B cell (primary cell): ENCODE measurements at places on chromosomes 5 and 9. TPM values are rescaled to one million over a fixed set of nuclear protein-coding genes. Genes with fewer than 3 reads are reported as not detected.
A peak's percentile ranks its signal among the peaks of the same experiment; 100 is the strongest.

Gene TTC16
- not detected in 2 replicates for total RNA-seq

Gene LTC4S
- total RNA-seq = 3.7 and 3.8 TPM in 2 replicates

Gene PGM5
- total RNA-seq = not detected in 2 replicates

Gene DNAJC25
- total RNA-seq = 3.8 and 4.1 TPM in 2 replicates

Gene SELENOP
- 0.12 TPM in 1 of 2 replicates, not detected in the other for total RNA-seq

Gene HAVCR1
- total RNA-seq = 0.22 TPM in 1 of 2 replicates, not detected in the other

Gene MYMK
- not detected in 2 replicates for total RNA-seq

Gene GARIN3
- total RNA-seq = not detected in 2 replicates

Gene HTR4
- not detected in 2 replicates for total RNA-seq

Gene WNT8A
- total RNA-seq = not detected in 2 replicates

DNA sequence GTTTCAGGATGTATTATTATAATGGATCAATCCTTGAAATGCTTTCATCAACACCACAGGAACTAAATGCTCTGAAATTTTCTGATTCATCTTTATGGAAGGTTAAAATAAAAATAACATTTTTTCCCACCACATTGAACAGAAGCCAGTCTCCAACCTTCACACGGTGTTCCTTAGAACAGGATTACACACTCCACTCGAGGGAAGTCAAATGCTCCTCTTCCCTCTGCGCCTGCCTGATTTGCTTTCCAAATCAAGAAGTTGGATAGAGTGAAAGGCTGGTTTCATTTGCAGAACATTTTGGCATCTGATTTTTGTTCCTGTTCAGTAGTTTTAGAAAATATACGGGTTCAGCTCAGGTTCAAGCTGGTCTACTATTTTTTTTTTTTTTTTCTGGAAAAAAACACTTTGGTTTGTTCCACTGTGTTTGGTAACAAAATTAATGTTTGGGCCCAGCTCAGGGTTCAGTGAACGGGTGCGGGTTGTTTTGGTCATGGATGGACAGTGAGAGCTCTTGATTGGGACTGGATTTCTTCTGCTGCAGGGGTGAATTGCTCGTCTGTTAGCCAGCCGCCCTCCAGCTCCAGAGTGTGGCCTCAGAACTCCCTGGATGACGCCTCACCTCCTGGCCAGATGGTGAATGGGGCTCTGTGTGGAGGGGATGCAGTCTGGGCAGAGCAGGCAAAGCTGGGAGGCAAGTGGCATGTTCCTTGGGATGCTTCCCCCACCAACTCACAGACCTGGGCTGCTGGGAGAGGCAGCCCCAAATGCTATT is 82.4 kb upstream of the STC2 start:
- DNase-seq = no peak

- no peak for DNase-seq
Observed at GRCh38 chr9:32723789-32724325, 59.5 kb upstream of the TMEM215 start.

GRCh38 chr5:585556-585955 is 26.6 kb upstream of the CEP72 start:
- no peak for DNase-seq

DNA sequence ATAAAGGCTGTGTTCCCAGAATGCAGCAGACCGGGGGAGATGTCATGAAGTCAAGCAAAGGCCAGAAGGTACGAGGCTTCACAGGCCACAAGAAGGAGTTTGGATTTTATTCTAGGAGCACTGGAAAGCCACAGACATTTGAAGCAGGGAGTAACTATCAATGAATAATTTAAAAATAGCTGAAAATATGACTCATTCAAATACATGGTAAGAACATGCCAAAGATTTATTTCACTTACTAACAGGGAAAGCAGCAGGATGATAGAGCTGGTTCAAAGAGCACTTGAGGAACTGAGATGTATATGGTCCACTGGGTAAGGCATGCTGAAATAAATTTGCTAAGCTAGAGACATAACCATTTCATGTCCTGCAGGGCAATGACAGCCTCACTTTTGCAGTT is 53.2 kb downstream of the MSX2 start:
- DNase-seq = no peak

- DNase-seq = no peak
Observed at GRCh38 chr5:149161026-149161687, 19.9 kb downstream of the ABLIM3 start.

- DNase-seq = no peak
Observed at GRCh38 chr9:130382636-130383349, 62.0 kb upstream of the ASS1 start.

DNA sequence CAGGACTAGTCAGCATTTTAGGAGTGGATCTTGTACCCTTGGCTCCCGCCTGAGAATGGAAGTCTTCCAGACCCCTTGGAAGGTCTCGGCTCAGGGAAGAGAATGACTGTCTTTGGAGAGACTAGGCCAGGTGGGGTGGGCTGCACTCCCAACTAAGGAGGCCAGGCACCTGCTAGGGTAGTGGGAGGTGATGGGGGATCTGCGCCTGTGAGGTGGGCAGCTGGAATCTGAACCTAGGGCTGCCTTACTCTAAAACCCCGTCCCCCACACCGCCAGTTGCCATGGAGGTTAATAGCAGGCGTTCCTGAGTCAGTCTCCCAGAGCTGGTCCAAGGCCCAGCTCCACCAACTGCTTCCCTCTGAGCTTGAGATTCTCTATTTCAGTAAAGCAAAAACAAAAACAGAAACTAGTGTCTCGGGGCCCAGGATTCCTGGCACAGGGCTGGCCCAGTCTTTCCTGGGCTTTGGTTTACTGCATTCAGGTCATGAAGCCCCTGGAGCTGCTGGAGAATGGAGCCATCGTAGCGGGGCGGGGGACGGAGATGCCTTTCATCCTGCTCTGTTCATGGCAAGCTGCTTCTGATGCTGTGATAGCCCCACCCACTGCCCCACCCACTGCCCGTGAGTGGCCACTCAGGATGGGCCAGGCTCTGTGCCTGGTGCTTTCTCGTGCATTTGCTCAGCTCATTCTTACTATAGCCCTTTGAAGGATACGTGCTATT is 57.5 kb downstream of the DAB2IP start:
- DNase-seq = no peak

- no peak for DNase-seq
Observed at GRCh38 chr5:109880907-109881685, 191.4 kb downstream of the MAN2A1 start.

- no peak for DNase-seq
Observed at GRCh38 chr5:117379521-117379920, 804.9 kb upstream of the SEMA6A start.

GRCh38 chr5:55218967-55219366 is 8.1 kb downstream of the MCIDAS start:
- no peak for DNase-seq

GRCh38 chr9:26413611-26414010 is 479.0 kb downstream of the CAAP1 start:
- DNase-seq = no peak

DNA sequence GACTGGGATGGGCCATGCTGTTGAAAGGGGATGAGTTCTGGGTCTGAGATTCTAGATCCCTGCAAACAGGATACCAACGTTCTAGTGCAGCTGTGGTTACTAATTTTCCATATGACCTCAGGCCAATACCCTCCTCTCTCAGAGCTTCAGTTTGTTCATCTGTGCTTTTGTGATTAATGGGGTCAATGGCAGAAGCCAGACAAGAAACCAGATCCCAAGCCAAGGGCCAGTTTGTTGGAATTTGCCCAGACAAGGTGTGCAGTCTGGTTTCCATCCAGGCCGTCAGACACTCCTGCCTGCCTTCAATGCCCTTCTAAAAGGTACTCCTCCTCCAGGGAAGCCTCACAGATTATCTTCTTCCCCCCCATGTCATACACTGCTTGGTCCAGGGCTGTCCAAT is 11.4 kb downstream of the MYORG start:
- DNase-seq = no peak

DNA sequence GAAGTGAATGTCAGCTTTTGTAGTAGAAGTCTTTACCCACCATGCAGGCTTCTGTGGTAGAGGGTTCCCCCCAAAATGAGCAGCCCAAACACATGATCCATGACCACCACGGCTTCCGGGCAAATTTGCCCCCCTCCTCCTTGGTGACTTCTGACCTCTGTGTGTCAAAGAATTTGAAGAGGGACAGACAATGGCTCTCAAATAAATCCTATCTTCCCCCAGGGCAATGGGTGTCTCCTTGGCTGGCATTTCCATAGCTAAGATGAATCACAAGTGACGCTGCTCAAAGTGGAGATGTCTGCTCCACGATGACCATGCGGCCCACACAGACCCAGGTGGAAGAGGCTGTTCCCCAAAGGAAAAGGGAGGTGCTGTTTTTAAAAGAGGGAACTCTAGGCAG is 30.2 kb upstream of the BOD1 start:
- no peak for DNase-seq

GRCh38 chr9:79572608-79573411 is 1.0 kb downstream of the TLE4 start:
- DNase-seq = peak; percentile 73

GRCh38 chr5:53892224-53892623 is 331.8 kb downstream of the NDUFS4 start:
- no peak for DNase-seq

- DNase-seq = no peak
Observed at GRCh38 chr5:123696921-123697341, 185.0 kb downstream of the CSNK1G3 start.

DNA sequence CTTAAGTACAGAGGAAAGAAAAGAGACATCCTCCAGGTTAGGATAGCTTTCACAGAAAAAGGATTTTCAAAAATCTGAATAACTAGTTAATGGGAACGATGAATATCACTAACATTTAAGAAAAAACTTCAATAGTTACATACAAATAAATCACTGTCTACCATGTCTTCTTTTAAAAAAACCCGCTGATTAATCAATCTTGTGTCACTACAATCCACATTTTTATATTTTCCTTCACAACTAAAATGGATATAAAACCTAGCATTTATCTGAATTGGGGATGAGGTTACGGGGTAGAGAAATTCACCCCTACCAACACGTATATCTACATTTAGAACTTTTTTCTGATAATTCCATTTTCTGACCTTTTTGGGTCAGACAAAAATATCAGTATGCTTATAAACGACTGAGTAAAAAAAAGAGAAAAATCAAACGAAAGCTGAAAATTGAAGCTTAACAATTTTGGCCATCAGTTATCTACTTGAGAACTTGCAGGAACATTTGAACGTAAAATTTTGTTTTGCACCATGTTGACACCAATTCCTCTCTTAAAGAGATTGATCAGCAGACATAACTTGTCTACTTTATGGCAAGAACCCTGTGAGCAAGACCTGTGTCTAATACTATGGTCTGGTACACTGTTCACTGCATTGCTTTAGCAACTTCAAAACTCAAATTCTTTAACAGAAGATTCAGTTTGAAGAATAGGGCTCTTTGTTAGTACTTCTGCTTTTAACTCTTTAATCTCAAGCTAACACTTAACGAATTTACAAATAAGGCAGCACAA is 4.8 kb downstream of the NR3C1 start:
- no peak for DNase-seq

- DNase-seq = no peak
Observed at GRCh38 chr9:135501261-135502167, 1.0 kb downstream of the MRPS2 start.

DNA sequence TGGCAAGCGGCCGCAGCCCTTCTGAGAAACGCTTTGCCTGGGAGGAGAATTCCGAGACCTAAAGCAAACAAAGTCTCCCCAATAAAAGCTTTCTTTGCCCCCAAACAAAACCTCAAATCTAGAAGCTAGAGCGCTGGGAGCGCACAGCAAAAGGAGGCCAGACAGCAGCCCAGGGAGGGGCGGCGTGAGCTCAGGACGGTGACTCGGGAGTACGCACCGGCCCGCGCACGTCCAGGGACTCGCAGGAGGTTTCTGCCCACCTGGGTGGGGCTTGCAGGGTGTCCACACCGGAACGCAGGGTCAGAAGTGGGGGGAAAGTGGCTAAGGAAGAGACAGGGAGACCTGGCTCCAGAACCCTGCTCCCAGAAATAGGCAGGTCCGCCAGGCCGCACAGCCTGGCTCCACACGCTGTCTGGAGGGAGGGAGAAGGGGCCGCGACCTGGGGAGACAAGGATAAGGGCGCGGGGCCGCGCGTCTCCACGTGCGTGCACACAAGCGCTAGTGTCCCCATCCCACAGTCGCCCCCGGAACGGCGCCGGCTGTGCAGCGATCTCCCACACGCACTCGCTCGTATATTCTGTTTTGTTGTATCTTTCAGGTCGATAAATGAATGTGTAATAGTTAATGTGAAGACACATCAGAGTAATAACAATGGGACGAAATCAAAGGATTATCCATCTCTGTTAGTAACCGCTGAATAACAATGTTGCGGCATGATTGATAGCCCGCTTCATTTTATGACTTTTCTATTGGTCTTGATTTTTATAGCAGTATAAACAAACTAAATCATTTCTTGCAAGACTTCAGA is 2.3 kb upstream of the OTP start:
- peak; percentile 40 for DNase-seq

GRCh38 chr5:1785062-1785461 is 14.6 kb downstream of the MRPL36 start:
- no peak for DNase-seq

- no peak for DNase-seq
Observed at GRCh38 chr5:140424135-140424534, 22.5 kb downstream of the ANKHD1 start.

DNA sequence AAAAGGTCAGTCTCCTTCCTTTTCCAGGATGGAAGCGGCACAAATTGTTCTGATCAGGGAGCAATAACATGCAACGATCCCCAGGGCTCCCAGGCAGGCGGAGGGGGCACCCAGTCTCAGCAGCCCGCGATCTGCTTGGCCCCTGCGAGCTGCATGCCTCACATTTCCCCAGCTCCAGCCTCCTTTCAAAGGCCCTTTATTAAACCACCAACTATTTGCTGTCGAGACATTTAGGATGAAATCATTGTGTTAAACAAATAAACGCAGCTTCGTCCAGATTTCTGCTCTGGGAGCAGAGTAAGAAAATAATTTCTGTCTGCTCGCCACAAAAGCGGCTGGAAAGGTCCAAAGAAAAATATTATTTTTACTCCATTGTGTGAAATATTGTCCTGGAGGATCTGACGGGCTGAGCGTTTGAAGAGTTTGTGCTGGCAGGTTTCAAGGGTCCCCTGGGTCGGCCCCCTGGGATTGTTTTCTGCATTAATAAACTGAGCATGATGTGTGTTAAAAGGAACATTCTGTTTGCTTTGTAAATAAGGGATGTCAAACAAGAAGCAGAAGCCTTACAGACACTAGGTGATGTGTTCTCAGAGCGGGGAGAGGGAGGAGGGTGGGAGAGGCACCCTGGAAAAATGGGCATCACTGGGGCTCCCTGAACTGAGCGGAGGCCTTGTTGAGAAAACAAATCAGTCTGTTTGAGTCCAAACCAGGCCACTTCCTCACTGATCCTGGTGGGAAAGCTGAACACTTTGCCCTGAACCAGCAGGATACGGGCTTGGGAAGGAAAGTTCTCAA is 110.1 kb downstream of the FOXD1 start:
- no peak for DNase-seq
